ENCODE measurements at places on chromosomes 12 and 14.

- no peak for DNase-seq
Observed at GRCh38 chr14:92480856-92481255, 32.7 kb upstream of the RIN3 start.

GRCh38 chr12:39993268-39993667 is 112.6 kb downstream of the SLC2A13 start:
- DNase-seq, result no peak

DNA sequence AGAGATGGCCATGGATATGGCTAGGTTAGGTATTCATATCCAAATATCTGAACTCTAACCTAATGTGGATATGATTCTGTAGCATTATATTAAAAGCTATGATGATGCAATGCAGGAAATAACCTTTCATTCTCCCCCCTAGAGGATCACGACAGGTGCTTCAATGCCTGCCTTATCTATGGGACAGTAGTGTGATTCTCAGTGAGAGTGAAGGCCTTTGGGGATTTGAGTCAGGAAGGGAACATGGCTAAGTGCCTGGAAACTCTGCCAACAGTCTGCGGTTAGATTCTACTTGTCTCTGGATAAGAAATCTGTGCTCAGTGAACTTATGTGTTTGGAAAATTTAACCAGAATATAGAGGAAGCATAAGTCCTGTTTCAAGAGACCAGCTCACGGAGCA is 81.8 kb downstream of the SLC38A1 start:
- no peak for DNase-seq

- no peak for DNase-seq
Observed at GRCh38 chr14:69048456-69048855, 69.4 kb upstream of the ACTN1 start.

GRCh38 chr14:68145539-68145938 is 326.0 kb downstream of the RAD51B start:
- no peak for DNase-seq

GRCh38 chr14:95138876-95139275 is 18.5 kb downstream of the DICER1 start:
- no peak for DNase-seq

- peak; percentile 15 for DNase-seq
Observed at GRCh38 chr12:63151623-63152320, 771 bp upstream of the AVPR1A start.

DNA sequence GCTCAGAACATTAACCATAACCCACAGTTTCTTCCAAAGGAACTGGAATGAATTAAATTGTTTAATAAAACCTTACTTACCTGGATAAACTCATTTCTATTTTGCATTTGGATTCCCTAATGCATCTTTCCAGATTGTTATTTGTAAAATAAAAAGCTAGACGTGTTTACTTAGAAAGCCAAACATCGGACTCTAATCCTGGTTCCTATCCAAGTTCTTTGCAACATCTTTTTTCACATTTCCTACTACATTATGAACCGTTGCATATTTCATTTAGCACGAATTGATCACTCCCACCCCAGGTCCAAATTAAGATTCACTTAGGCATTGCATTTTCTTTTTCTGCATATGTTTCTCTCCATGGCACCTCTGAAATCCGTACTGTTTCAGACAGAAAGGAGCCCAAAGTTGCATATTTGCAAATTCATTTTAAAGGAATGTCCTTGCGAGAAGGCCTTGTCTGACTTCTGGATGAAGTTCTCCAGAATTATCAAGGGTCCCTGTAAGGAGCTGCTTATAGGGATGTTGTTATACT is 164.4 kb upstream of the GSC start:
- DNase-seq, result no peak

Data from stimulated activated CD4-positive, alpha-beta T cell treated with anti-CD3 and anti-CD28 coated beads, TNF-alpha, amount 100 ng/mL, for 24 hours (primary cell).